ENCODE measurements at places on chromosomes 3 and 15. TPM values are rescaled to one million over a fixed set of nuclear protein-coding genes. Genes with fewer than 3 reads are reported as not detected.

The PLXNB1 gene
- not detected for polyA plus RNA-seq

GRCh38 chr3:171375666-171376595 lies 84.3 kb downstream of the TNIK start:
- DNase-seq = no peak

GRCh38 chr3:191235331-191236314 lies 36.6 kb downstream of the OSTN start:
- no peak for DNase-seq

DNA sequence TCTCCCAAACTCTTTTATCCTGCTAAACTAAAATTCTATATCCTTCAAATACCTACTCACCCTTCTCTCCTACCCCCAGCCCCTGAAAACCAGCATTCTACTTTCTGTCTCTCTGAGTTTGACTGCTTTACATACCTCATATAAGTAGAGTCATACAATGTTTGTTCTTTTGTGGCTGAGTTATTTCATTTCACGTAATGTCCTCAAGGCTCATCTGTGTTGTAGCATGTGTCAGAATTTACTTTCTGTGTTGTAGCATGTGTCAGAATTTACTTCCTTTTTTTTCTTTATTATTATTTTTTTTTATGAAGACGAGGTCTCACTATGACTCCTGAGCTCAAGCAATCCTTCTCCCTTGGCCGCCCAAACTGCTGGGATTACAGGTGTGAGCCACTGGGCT lies 20.1 kb downstream of the IFT122 start:
- no peak for DNase-seq

- DNase-seq = no peak
These were observed 284.1 kb upstream of the NR2E3 start for GRCh38 chr15:71526060-71526820.

- DNase-seq = no peak
These were observed 203.3 kb downstream of the CDIN1 start for GRCh38 chr15:36782681-36783080.
